ENCODE measurements at places on chromosomes 2 and 18.

- peak; percentile 44 for DNase-seq
These were observed at the start of gene TCF7L1 for GRCh38 chr2:85132834-85133637. TSS of gene TCF7L1 (plus strand) at chr2:85133392. CDS start at chr2:85133685, 293 bp downstream.

GRCh38 chr2:196277002-196277401, 105.6 kb upstream of the STK17B start:
- DNase-seq: peak; percentile 2

- no peak for DNase-seq
These were observed 84.9 kb downstream of the SCN1A start for GRCh38 chr2:166042768-166043390.

GRCh38 chr2:182642328-182642727, 73.7 kb upstream of the DNAJC10 start:
- peak; percentile 78 for DNase-seq

GRCh38 chr2:95279435-95280035, 5.3 kb downstream of the PROM2 start:
- no peak for DNase-seq

- no peak for DNase-seq
These were observed 12.5 kb downstream of the KLHL29 start for GRCh38 chr2:23397478-23397877.

GRCh38 chr2:238155051-238155760, 3.6 kb upstream of the ERFE start:
- DNase-seq: no peak

GRCh38 chr2:173574324-173575112, 219.8 kb downstream of the CDCA7 start:
- no peak for DNase-seq

DNA sequence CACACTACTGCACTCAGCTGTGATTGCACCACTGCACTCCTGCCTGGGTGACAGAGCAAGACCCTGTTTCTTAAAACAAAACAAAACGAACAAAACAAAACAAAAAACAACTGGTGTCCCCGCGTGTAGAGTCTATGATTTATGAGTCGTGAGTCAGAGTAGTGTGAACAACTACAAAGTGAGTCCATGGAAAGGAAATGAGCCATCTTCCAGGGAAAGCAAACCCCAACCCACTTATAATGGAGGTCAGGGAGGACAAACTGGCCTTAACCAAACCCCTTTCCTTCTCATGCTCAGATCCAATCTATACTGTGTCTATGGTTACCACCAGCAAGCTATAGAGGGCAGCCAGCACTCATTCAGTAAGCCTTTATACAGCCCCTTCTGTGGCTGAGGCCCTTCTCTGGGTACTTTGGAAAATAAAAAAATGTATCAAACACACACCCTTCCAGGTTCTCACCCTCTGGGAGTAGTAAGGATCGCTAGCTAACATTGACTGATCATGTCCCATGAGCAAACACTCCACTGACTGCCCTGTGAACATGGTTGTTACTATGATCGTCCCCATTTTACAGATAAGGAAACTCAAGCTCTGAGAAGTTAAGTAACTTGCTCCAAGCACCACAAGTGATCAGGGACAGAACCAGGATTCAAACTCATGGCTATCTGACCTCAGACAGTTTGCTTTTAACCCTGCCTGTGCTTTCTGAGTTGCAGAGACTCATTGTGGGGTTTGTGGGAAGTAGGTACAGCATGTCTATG, 24.7 kb upstream of the COLEC12 start:
- DNase-seq: no peak

- no peak for DNase-seq
These were observed 642.3 kb upstream of the LINC00305 start for GRCh38 chr18:64791236-64791635.

DNA sequence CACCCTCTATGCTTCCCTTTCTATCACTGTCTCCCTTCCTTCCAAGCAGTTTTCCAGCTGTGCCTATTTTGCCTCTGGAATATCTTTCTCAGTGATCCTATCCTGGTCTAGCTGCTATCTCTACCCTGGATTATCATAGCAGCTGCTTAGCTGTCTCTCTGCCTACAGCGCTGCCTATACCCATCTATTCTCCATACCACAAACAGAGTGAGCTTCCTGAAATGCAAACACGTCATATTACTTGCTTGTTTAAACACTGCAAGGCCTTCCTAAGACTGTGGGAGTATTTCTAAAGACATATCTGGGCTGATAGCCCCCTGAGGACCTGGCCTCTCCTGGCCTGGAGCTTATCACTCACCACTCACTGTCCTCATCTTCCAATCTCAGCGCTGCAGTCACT, 220.1 kb downstream of the NAPG start:
- no peak for DNase-seq

DNA sequence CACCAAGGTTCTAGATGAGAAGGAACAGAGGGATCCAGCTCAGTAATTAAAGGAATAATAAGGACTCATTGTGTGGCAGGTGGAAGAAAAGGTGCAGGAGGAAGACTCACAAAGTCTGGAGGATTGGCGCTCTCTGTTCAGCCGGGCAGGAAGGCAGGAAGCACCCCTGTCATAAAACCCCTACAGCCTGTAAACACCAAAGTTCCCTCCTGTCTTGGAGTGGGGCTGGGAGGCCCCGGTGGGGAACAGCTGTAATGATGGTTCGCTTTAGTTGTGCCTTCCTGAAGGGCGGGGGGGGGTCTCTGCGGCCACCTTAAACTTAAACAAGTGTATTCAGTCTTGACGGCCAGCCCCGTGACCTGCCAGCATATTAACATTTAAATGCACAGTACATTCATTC, 84.3 kb downstream of the GBX2 start:
- DNase-seq: no peak

DNA sequence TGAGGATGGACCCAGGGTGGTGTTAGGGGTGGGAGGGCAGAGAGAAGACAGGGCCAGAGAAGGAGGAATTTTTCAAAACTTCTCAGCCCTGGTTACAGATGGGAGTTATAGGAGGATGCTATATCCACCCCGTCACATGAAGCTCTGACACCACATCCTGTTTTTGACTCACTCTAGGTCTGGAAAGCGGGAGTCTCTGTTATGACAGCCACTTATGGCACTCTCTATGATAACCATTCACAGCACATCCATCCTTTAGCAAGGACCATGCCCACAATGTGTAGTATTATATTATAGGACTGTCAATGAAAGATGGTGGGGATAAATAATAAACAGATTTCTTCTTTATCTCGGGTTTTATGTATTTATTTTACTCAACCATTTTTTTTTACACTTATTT, 461.2 kb downstream of the CDH2 start:
- DNase-seq: no peak

DNA sequence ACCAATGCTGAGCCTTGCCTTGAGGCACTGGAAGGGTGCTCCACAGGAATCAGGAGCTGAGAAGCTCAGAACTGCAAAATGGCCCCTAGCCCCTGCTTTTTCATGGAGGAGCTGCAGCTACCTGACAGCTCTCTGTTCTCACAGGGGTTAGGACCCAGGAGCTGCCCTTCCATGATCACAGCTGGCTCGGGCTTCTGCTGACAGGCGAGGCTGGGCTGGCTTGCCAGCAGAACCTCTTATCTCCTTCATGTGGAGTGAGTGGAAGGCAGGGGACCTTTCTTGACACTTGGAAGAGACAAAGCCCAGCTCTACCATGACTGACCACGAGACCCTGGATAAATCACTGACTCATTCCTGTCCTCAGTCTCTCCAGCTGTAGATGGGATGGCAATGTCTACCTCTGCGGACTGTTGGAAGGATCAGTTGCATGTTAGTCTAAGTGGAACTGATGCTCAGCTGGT, 113.4 kb downstream of the CAPN13 start:
- DNase-seq: no peak

DNA sequence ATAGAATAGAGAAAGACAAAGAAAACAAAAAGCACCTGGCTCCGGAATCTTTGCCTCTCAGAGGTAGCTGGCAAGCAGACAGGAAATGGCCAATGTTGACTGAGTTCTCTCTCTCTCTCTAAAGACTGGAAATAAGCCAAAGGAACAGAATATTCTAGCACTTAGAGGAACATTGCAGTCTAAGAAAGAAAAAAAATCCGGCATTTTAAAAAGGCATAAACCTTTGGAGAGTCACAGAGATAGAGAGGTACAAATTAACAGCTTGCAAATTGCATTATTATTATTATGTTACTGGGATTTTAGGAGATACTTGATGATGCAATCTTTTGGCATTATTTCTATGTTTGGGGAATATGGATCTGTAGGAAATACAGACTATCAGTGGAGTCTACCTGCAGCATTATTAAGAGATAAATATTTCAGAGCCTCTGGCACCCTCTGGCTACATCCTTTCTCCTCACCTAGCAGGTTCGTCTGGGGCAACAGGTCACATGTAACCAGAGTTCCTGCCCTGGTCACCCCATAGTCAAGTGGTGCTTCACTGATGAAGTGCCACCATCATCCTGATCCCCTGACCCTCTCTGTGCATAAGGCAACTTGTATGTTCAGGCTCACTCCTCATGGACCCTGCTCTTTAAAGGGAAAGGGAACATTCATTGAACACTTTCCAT, 318.9 kb upstream of the ACVR2A start:
- DNase-seq: no peak

GRCh38 chr2:67465623-67466022, 68.5 kb downstream of the ETAA1 start:
- DNase-seq: no peak

GRCh38 chr2:69716555-69717120, 25.3 kb upstream of the ANXA4 start:
- no peak for DNase-seq

DNA sequence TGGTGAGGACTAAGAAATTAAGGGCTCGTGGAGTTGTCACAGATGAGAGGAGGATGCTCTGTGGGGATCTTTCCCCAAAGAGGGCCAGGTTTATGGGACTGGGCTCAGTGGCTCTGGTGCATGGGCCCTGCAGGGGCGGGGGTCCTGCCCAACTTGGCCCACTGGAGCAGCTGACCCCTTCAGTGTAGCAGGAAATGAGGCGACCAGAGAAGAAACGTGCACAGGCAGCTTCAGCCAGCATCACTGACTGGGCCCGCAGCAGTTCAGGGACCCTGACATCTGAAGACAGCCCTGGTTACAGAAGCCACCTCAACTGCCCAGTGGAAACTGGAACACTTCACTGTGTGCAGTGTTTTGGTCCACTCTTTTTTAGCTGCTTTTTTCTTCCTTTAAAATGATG, 72.8 kb downstream of the EMILIN2 start:
- no peak for DNase-seq

- DNase-seq: no peak
These were observed 60.0 kb downstream of the PIKFYVE start for GRCh38 chr2:208326016-208326415.

- no peak for DNase-seq
These were observed 28.6 kb upstream of the ATIC start for GRCh38 chr2:215283221-215283620.

DNA sequence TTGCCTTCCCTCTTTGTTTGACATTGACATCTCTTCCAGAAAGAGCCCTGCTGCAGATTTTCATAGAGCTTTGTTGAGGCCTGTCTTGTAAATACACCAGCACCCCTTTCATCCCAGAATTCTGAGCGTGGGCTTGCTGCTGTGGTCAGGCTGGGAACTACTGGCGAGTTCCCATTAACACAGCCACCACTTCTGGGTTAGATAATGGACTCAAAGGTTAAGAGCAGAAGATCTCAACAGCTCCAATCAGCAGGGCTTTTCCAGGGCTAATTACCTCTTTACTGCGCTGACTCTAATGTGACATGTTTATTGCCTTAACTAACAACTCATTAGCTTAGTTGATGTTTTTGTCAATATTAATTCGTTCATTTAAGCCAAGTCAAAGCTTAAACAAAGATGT, 235.9 kb upstream of the BOD1L2 start:
- DNase-seq: no peak

DNA sequence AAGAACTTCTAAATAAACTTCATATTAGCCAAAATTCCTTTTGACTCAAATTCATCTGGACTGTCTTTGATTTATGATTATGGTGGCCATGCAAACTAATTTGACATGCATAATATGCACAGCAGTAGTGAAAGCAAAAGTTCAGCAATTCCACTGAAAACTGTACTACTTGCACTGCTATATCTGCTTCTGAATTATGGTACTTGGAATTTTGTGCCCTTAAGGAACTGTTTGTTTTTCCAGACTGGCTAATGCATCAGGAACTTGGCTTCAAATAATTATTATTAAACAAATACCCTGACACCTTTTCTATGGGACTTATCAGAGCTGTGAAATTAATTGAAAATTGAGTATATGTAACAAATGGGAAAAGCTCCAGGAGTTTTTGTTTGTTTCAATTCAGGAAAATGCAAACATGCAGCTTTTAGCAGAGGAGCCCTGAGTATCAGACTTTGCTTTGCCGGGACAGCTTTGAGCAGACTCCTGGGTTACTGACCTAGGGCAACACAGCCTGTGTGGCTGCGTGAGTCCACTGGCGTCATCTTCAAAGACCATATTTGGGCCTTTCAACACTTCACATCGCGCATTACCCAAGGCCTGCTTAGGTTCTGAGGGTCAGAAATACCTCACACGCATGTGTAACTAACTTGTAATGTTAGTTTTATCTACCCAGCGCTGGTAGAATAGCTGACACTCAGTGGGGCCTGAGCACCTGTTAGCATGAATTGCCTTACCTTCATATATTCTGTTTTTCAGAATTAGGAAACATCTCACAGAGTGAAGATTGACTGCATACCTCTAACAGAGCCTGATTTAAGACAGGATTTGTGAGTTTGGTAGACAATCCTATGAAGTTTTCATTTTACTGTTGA, 35.4 kb downstream of the CFAP221 start:
- DNase-seq: no peak
